ENCODE measurements at places on chromosomes 16 and 17. TPM values are rescaled to one million over a fixed set of nuclear protein-coding genes. Genes with fewer than 3 reads are reported as not detected.

KRTAP4-6 gene
- total RNA-seq: not detected

MYH3 gene
- 1.8 TPM for total RNA-seq

MFAP4 gene
- total RNA-seq: 3.8 TPM

PLA2G10 gene
- total RNA-seq: not detected

SMIM36 gene
- not detected for total RNA-seq

- peak; percentile 71 for DNase-seq
- no peaks in the 10 kb centered on the region for H3K36me3 ChIP-seq
- H3K4me1 ChIP-seq: peaks cover 14% of the 10 kb centered on the region
- no peak overlapping the region for H3K27ac ChIP-seq
Observed at GRCh38 chr17:45222996-45223538, 1.4 kb downstream of the FMNL1 start.

TEKT1 gene
- total RNA-seq: not detected

DNA sequence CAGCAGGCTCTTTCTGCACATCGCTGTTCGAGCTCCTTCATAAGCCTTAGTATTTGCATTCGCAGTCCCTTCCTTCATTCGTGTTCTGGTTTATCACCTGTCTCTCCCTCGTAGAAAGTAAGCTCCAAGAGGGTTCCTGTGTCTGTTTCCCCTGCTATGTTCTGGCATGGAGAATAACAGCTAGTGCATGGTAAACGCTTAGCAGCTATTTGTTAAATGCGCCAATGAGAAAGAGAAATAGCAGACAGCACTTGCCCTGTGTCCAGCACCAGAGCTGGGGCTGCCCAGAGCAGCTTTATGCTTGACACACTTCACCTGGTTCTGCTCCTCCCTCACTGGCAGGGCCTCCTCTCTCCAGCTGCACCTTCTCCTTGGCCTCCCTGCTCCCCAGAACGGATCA, 5.5 kb downstream of the ZNF688 start:
- no peaks in the 10 kb centered on the region for H3K36me3 ChIP-seq
- DNase-seq: no peak
- no peaks in the 10 kb centered on the region for H3K27me3 ChIP-seq
- H3K27ac ChIP-seq: no peak overlapping the region
- no peak overlapping the region for H3K4me3 ChIP-seq
- H3K4me1 ChIP-seq: peaks cover 12% of the 10 kb centered on the region

GRCh38 chr16:7182510-7183109, 150.0 kb upstream of the RBFOX1 start:
- H3K36me3 ChIP-seq: no peaks in the 10 kb centered on the region
- H3K27me3 ChIP-seq: no peaks in the 10 kb centered on the region
- no peak overlapping the region for H3K27ac ChIP-seq
- no peak overlapping the region for H3K4me3 ChIP-seq

DNA sequence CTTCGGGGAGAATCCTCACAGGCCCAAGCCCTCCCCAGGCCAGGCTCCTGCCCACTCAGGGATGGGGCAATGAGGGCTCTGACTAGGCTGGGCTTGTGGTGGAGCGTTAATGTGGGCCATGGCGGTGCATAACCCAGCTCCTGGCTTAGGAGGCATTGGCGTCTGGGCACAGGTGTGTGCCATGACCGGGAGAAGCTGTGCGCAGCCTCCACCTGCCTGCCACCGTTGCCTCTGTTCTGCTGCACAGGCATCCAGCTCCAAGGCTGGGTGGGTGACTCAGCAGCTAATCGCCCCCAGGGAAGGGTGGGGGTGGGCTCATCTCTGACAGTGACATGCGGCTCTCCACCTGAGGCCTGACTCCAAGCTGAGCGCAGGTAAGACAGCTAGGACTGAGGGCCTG, 3.5 kb upstream of the ARHGAP27 start:
- H3K27ac ChIP-seq: no peak overlapping the region
- H3K36me3 ChIP-seq: no peaks in the 10 kb centered on the region
- DNase-seq: peak; percentile 68
- H3K27me3 ChIP-seq: peaks cover 5% of the 10 kb centered on the region

GRCh38 chr16:73176577-73177013, 128.7 kb upstream of the ZFHX3 start:
- peak; percentile 89 for DNase-seq
- H3K36me3 ChIP-seq: no peaks in the 10 kb centered on the region
- peak overlapping the region; percentile 21 for H3K27ac ChIP-seq
- H3K4me1 ChIP-seq: peaks cover 20% of the 10 kb centered on the region

DNA sequence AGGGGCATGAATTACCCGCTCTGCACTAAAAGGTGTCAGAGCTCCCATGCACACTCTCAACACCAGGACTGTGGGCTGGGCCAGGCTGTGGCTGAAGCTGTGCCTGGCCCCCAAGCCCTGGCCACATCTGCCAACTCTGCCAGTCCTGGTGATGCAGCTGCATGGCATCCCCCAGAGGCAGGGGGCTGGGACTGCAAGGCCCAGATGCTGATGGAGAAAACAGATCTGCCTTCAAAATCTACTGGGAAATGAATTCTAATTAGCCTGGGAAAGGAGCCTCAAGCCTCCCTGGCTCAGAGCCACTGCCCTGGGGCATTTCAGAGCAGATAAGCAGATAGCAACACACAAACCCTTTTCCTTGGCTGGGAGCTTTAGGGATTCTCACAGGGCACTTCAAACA, 3.4 kb downstream of the CHST6 start:
- H3K27ac ChIP-seq: no peak overlapping the region
- H3K27me3 ChIP-seq: peaks cover 2% of the 10 kb centered on the region
- no peaks in the 10 kb centered on the region for H3K4me1 ChIP-seq
- no peaks in the 10 kb centered on the region for H3K36me3 ChIP-seq
- peak; percentile 86 for DNase-seq

AURKB gene
- 3.6 TPM for total RNA-seq

DNA sequence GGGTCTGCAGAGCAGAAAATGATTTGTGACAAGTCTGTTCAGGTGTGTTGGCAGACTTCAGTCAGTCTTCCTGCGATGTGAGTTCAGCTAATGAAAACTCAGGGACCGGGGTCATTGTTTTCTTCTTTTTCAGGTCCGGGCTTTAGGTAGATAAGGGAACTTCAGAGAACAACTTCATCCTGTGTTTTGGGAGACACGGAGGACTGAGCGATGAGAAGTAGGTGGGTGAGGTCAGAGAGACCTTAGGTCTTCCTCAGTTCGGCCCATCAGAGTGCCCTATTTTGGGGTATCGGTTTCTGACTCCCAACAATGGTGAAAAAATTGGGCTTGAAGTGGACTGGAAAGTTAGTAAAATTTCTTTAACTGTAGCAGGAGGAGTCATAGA, 88.9 kb upstream of the ATF7IP2 start:
- H3K36me3 ChIP-seq: no peaks in the 10 kb centered on the region
- no peak overlapping the region for H3K4me3 ChIP-seq
- H3K27ac ChIP-seq: no peak overlapping the region
- no peaks in the 10 kb centered on the region for H3K27me3 ChIP-seq
- DNase-seq: no peak

- peaks cover 11% of the 10 kb centered on the region for H3K36me3 ChIP-seq
- H3K4me3 ChIP-seq: no peak overlapping the region
- no peaks in the 10 kb centered on the region for H3K27me3 ChIP-seq
- no peaks in the 10 kb centered on the region for H3K4me1 ChIP-seq
- peak; percentile 68 for DNase-seq
- H3K27ac ChIP-seq: no peak overlapping the region
Observed at GRCh38 chr17:28545787-28546415, 6.5 kb downstream of the UNC119 start.

PNMT gene
- not detected for total RNA-seq

CLEC18C gene
- total RNA-seq: 0.36 TPM

DNAAF1 gene
- total RNA-seq: 0.29 TPM

RNF151 gene
- total RNA-seq: 0.36 TPM

KRTAP9-3 gene
- not detected for total RNA-seq

- H3K36me3 ChIP-seq: no peaks in the 10 kb centered on the region
- H3K4me3 ChIP-seq: no peak overlapping the region
- DNase-seq: no peak
- no peak overlapping the region for H3K27ac ChIP-seq
Observed at GRCh38 chr16:58478427-58478826, 21.5 kb upstream of the NDRG4 start.

- H3K4me3 ChIP-seq: no peak overlapping the region
- no peak for DNase-seq
- H3K4me1 ChIP-seq: peaks cover 7% of the 10 kb centered on the region
- no peaks in the 10 kb centered on the region for H3K27me3 ChIP-seq
Observed at GRCh38 chr16:27703121-27703520, 153.2 kb downstream of the KATNIP start.

All from osteoblast (primary cell).